ENCODE measurements at places on chromosomes 4 and X.

GRCh38 chr4:139606579-139607501 lies 50.8 kb upstream of the SETD7 start:
- H3K4me1 ChIP-seq, result no peaks in the 10 kb centered on the region
- no peaks in the 10 kb centered on the region for H3K27me3 ChIP-seq
- DNase-seq, result no peak
- no peaks in the 10 kb centered on the region for H3K36me3 ChIP-seq

DNA sequence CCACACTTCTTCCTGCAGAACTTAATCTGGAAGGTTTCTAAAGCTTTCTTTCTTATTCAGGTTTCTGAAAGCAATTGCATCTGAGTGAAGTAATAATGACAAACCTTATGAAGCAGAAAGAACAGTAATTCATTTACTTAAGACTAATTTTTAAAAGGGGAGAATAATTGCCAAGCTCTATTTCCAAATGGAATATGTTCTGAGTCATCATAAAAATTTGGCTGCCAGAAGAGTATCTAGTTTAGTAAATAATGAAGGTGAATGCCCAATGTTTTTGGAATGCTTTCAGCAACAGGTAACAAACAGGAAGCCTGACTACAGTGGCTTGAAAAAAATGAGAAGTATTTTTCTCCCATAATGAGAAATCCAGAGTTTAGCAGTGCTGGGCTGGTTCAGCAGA lies 227.3 kb upstream of the TET2 start:
- no peaks in the 10 kb centered on the region for H3K4me1 ChIP-seq
- H3K27me3 ChIP-seq, result no peaks in the 10 kb centered on the region
- no peak for DNase-seq
- H3K4me3 ChIP-seq, result no peak overlapping the region
- no peak overlapping the region for H3K27ac ChIP-seq

DNA sequence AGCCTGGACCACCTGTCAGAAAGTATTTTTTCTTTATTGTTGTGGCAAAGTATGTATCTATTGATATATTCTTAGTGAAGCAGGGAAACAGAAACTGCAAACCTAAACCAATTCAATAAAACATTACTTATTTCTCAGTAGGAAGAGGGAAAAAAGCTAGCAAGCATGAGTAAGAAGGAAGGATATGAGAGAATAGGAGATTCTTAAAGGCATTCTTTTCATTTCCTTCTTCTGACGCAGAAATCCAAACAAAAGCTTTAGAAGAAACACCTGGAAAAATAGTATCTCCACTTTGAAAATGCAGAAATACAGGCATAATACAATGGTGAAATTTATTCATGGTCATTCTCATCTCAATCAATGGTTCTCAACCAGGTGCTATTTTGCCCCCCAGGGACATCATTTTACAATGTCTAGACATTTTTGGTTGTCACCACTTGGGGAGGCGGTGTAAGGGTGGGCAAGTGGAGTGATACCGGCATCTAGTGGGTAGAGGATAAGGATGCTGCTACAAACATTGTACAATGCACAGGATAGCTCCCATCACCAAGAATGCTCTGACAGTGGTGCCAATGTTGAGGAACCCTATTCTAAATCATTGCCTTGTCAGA lies 21.7 kb upstream of the ATXN3L start:
- no peaks in the 10 kb centered on the region for H3K27me3 ChIP-seq
- H3K27ac ChIP-seq, result no peak overlapping the region
- H3K36me3 ChIP-seq, result no peaks in the 10 kb centered on the region
- H3K4me1 ChIP-seq, result peaks cover 9% of the 10 kb centered on the region
- DNase-seq, result no peak

DNA sequence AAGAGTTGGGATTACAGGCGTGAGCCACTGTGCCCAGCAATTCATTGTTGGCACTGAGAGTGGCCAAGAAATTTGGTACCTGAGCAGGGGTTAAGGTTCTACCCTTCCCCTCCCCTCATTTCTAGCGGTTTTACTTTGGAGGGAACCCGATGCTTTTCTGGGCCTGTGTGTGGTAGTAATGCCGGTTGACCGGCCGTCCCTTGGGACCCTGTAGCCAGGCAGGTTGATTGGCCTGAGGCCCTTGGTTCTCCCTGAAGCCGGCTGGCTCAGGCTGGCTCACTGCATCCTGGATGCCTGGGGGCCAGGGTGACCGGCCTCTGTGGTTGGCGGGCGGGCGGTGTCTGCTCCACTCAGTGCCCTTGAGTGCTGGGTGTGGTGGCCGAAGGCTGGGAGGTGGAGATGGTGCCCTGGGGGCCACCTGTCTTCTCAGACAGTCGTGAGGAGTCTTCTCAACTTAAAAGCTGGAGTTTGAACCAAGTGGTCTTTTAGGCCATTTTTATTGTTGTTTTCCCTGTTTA lies 45.6 kb downstream of the RGS12 start:
- no peaks in the 10 kb centered on the region for H3K36me3 ChIP-seq
- H3K27ac ChIP-seq, result no peak overlapping the region
- no peak overlapping the region for H3K4me3 ChIP-seq
- H3K27me3 ChIP-seq, result no peaks in the 10 kb centered on the region
